ENCODE measurements at places on chromosomes 11 and 22. TPM values are rescaled to one million over a fixed set of nuclear protein-coding genes. Genes with fewer than 3 reads are reported as not detected.
A peak's percentile ranks its signal among the peaks of the same experiment; 100 is the strongest.

- no peak for DNase-seq
Measured at GRCh38 chr22:17047656-17048055, 37.1 kb upstream of the IL17RA start.

- DNase-seq: peak; percentile 54
Measured at GRCh38 chr11:118608360-118609227, 1.2 kb downstream of the PHLDB1 start.

NRXN2 gene
- total RNA-seq: 9.2 TPM

DNA sequence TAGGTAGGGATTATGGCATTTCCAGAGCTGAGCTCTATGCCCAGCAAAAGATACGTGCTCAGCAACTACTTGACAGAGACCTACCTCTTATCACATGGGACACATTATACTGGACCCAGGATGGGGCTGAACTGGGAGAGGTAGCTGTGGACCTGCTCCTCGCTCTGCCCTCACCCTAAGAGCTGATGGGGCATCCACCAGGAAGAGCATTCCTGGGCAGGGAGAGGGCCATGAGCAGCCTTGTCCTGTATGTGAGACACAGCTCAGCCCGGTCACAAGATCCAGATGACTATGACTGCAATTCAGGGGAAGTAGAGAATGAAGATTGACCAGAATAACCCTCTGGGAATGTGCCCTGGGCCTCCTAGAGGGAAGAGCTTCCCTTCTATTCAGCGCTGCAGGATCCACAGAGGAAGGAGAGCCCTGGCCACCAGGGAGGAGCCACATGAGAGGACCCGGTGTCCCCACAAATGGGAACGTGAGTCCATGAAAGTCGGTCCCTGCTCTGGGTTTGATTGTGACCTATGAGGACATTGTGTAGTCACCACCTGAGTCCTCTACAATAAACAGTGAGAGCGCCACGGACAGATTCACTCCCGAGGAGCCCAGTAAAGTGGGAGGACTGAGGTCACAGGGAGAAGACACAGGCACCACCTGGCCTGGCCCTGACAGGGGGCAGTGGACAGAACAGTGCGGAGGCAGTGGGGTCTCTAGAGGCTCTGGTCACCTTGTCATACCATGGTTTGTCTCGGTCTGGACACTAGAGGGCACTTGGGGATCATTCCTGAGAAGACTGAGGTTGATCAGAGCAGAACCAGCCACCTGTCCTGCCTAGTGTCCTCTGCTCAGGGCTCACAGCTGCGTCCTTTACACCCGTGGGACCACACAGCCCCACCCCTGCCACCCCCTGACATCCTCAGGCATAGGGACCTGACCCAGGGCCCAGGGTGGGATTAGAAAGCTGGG lies 99.5 kb downstream of the ZNF280B start:
- peak; percentile 63 for DNase-seq

DNA sequence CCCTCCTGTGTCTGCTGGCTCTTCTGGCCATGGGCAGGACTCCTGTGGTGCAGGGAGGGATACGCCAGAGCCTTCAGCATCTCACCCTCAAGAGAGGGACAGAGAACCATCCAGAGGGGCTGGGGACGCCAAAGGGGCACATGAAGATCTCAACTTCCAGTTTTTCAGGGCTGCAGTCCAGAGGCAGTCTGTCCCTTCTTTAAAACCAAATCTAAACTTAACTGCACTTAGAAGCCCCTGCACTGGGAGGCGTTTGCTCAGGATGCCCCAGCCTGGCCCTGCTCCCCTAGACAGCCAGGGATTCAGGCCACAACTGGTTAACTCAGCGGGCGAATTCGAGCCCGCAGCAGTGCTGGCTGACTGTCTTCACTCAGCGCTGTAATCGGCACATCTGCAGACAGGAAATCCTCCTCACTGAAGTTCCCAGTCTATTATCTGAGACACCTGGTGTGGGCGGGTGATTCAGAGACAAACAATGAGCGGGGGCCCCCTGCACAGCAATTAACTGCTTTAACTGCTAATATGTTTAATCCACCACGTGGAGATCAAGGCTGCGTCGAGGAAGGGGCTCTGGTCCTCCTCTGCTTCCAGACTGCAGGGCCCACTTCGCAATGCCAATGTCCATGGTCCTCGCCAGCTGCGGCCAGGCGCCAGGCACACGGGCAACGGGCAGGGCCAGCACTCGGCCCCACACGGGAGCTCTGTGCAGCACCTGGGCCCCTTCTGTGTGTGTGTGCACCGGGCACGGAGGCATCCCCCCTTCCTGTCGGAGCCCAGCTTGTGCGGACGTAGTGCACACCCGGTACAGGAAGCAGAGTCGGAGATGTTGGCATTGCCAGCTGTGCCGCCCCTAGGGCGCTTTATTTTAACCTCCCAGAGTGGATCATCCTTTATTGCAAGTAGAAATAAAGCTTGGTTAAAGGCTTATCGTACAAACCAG lies 36.9 kb upstream of the GNB1L start:
- peak; percentile 95 for DNase-seq

FBLN1 gene
- total RNA-seq: 84.3 TPM

OR4D5 gene
- not detected for total RNA-seq

All from neural progenitor cell (in vitro differentiated cells).